Vagina (tissue), 2 donors: ENCODE measurements at places on chromosomes 16 and 17.

GRCh38 chr17:48754500-48755261, 26.1 kb upstream of the HOXB13 start:
- no peak for DNase-seq
- no peak overlapping the region for H3K4me3 ChIP-seq
- H3K4me1 ChIP-seq = peaks cover 37% of the 10 kb centered on the region

DNA sequence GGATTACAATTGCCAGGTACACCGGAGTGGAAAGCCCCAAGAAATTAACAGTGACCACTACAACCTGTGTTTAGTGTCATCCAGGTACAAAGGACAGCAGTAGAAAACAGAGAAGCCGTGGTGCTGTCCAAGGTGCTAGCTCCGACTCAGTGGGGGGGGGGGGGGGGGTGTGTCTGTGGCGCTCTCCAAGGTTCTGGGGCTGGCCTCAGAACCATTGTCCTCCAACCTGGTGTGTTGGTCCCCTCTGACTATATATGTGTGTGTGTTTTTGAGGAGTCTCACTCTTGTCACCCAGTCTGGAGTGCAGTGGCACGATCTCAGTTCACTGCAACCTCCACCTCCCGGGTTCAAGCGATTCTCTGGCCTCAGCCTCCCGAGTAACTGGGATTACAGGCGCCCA, 5.8 kb upstream of the ZNF23 start:
- H3K4me1 ChIP-seq = no peaks in the 10 kb centered on the region
- no peaks in the 10 kb centered on the region for H3K27me3 ChIP-seq
- no peak overlapping the region for H3K4me3 ChIP-seq
- H3K27ac ChIP-seq = no peak overlapping the region

GRCh38 chr17:18191967-18192366, 8.3 kb downstream of the ALKBH5 start:
- H3K4me3 ChIP-seq = no peak overlapping the region
- H3K27me3 ChIP-seq = no peaks in the 10 kb centered on the region
- peaks cover 36% of the 10 kb centered on the region for H3K36me3 ChIP-seq

GRCh38 chr16:12403746-12404658, 399.7 kb downstream of the CPPED1 start:
- no peak overlapping the region for H3K4me3 ChIP-seq
- no peaks in the 10 kb centered on the region for H3K36me3 ChIP-seq
- no peaks in the 10 kb centered on the region for H3K27me3 ChIP-seq
- no peak for DNase-seq
- H3K4me1 ChIP-seq = peaks cover 5% of the 10 kb centered on the region
- H3K27ac ChIP-seq = no peak overlapping the region

DNA sequence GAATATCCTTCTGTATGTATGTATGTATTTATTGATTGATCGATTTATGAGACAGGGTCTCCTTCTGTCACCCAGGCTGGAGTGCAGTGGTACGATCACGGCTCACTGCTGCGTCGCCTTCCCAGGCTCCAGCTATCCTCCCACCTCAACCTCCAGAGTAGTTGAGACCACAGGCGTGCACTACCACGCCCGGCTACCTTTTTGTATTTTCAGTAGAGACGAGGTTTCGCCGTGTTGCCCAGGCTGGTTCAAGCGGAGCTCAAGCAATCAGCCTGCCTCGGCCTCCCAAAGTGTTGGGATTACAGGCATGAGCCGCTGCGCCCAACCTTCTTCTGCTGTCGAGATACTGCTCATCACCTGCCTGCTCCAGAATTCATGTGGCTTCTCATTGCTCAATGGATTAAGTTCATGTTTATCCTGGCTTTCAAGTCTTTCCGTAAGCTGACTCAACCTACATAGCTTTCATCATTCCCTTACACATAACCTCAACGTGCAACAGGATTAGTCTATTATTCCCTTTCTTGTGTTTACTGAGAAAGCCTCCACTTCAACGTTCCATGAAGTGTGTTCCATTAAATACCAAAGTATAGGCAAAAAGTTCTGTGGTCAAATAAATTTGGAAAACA, 13.6 kb downstream of the TAC4 start:
- no peaks in the 10 kb centered on the region for H3K27me3 ChIP-seq
- H3K27ac ChIP-seq = no peak overlapping the region
- H3K4me3 ChIP-seq = no peak overlapping the region
- H3K36me3 ChIP-seq = no peaks in the 10 kb centered on the region
- DNase-seq = no peak
- H3K4me1 ChIP-seq = peaks cover 6% of the 10 kb centered on the region

GRCh38 chr17:64320613-64321553, 57.8 kb upstream of the TEX2 start:
- H3K4me3 ChIP-seq = no peak overlapping the region
- no peaks in the 10 kb centered on the region for H3K36me3 ChIP-seq
- no peak overlapping the region for H3K27ac ChIP-seq
- H3K4me1 ChIP-seq = peaks cover 6% of the 10 kb centered on the region
- H3K27me3 ChIP-seq = no peaks in the 10 kb centered on the region
- no peak for DNase-seq

GRCh38 chr16:26120729-26121128, 429.0 kb downstream of the HS3ST4 start:
- no peak for DNase-seq
- no peaks in the 10 kb centered on the region for H3K4me1 ChIP-seq
- H3K36me3 ChIP-seq = no peaks in the 10 kb centered on the region
- no peaks in the 10 kb centered on the region for H3K27me3 ChIP-seq
- no peak overlapping the region for H3K27ac ChIP-seq

GRCh38 chr17:16516594-16517051, 24.6 kb upstream of the LRRC75A start:
- H3K4me3 ChIP-seq = no peak overlapping the region
- H3K27ac ChIP-seq = peak overlapping the region; percentile 35
- no peak for DNase-seq
- no peaks in the 10 kb centered on the region for H3K36me3 ChIP-seq
- H3K4me1 ChIP-seq = no peaks in the 10 kb centered on the region

DNA sequence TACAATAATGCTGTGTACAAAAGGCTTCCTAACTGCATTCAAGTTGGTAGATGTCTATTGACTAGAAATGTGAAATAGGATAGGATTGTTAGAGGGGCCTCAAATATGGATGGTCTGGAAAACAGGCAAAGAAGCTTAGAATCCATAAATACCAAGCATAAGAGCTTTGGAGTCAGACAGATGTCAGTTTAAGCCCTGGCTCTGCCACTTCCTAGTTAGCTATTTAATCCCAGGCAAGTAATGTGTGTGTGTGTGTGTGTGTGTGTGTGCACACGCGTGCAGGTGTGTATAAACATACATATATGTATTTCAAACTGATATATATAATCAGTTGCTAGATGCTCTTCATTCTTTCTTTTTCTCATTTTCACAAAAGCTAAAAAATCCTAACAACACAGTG, 66.7 kb downstream of the MMD start:
- no peaks in the 10 kb centered on the region for H3K4me1 ChIP-seq
- H3K36me3 ChIP-seq = no peaks in the 10 kb centered on the region
- no peak overlapping the region for H3K27ac ChIP-seq
- no peaks in the 10 kb centered on the region for H3K27me3 ChIP-seq
- peak; percentile 16 for DNase-seq
- no peak overlapping the region for H3K4me3 ChIP-seq

- peaks cover 10% of the 10 kb centered on the region for H3K4me1 ChIP-seq
- DNase-seq = no peak
These were observed 4.3 kb downstream of the MPO start for GRCh38 chr17:58276423-58276822.

DNA sequence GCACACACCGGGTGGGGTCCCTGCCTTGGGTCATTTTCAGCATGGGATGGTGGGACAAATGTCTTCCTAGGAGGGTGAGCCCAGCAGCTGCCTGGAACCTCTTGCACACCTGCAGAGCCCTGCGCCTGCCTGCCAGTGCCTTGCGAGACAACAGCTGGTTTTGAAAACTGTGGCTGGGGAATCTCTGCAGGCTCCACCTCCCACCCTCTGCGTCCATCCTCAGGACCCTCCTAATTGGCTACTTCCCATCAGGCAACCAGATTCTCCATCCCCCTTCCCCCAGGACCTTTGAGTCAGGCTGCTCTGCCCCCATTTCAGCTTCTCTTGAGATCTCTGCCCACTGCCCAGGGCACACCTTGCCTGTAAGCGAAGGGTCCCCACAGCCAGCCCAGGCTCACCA, 26.6 kb downstream of the PEMT start:
- DNase-seq = no peak
- no peaks in the 10 kb centered on the region for H3K27me3 ChIP-seq
- no peak overlapping the region for H3K27ac ChIP-seq
- peaks cover 41% of the 10 kb centered on the region for H3K4me1 ChIP-seq

DNA sequence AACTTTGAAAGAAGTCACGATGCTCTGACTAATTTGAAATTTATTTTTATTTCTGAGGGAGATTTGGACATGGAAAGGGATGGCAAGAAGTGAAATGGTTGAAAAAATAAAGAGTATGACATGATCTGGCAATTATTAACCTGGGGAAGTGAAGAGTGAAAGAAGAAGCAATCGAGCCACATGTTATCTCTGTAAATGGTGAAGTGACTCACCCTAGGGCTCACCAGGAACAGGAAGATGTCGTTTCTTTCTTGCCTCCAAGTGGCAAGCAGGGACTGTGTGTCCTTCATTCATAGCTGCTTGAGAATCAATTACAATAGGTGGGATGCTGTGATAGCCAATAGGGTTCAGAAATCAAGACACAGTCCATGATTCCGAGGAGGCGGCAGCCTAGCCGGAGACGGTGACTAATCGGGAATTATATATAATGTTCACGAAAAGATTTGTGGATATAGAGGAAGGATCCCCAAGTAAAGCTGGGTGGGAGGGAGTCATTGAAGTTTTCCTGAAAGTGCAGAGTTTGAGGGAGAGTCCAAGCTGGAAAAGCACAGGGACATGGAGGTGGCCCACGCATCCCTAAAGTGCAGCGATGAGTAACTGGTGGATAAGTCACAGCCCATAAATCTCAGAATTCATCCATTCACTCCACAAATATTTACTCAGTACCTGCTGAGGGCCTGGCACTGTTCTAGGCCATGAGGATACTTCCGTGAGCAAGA, 18.2 kb upstream of the KRT20 start:
- H3K4me1 ChIP-seq = peaks cover 13% of the 10 kb centered on the region
- DNase-seq = no peak
- H3K27ac ChIP-seq = peak overlapping the region; percentile 83
- H3K27me3 ChIP-seq = no peaks in the 10 kb centered on the region

GRCh38 chr17:65531256-65532100, 30.0 kb downstream of the AXIN2 start:
- no peaks in the 10 kb centered on the region for H3K36me3 ChIP-seq
- H3K4me1 ChIP-seq = peaks cover 47% of the 10 kb centered on the region
- no peaks in the 10 kb centered on the region for H3K27me3 ChIP-seq
- H3K27ac ChIP-seq = peak overlapping the region; percentile 73
- H3K4me3 ChIP-seq = no peak overlapping the region

- peaks cover 16% of the 10 kb centered on the region for H3K4me1 ChIP-seq
- H3K36me3 ChIP-seq = no peaks in the 10 kb centered on the region
- no peaks in the 10 kb centered on the region for H3K27me3 ChIP-seq
- no peak for DNase-seq
- H3K27ac ChIP-seq = no peak overlapping the region
- no peak overlapping the region for H3K4me3 ChIP-seq
These were observed 3.3 kb upstream of the TEDC2 start for GRCh38 chr16:2456551-2457153.

GRCh38 chr17:6098050-6098822, 28.1 kb downstream of the WSCD1 start:
- H3K27ac ChIP-seq = no peak overlapping the region
- H3K4me1 ChIP-seq = no peaks in the 10 kb centered on the region
- no peaks in the 10 kb centered on the region for H3K27me3 ChIP-seq
- DNase-seq = no peak

- no peak overlapping the region for H3K4me3 ChIP-seq
- H3K27ac ChIP-seq = no peak overlapping the region
- no peaks in the 10 kb centered on the region for H3K36me3 ChIP-seq
- H3K27me3 ChIP-seq = peaks cover 11% of the 10 kb centered on the region
These were observed 477 bp upstream of the CLDN9 start for GRCh38 chr16:3012246-3012645.

GRCh38 chr17:50939542-50939794, 73.3 kb upstream of the TOB1 start:
- no peak overlapping the region for H3K4me3 ChIP-seq
- no peaks in the 10 kb centered on the region for H3K36me3 ChIP-seq

GRCh38 chr16:78577630-78578029, 478.2 kb downstream of the WWOX start:
- H3K4me1 ChIP-seq = no peaks in the 10 kb centered on the region
- H3K4me3 ChIP-seq = no peak overlapping the region
- no peaks in the 10 kb centered on the region for H3K36me3 ChIP-seq
- H3K27me3 ChIP-seq = no peaks in the 10 kb centered on the region
- H3K27ac ChIP-seq = no peak overlapping the region

- peaks cover 11% of the 10 kb centered on the region for H3K4me1 ChIP-seq
- H3K36me3 ChIP-seq = no peaks in the 10 kb centered on the region
These were observed 128.5 kb downstream of the CA10 start for GRCh38 chr17:52030052-52030451.

DNA sequence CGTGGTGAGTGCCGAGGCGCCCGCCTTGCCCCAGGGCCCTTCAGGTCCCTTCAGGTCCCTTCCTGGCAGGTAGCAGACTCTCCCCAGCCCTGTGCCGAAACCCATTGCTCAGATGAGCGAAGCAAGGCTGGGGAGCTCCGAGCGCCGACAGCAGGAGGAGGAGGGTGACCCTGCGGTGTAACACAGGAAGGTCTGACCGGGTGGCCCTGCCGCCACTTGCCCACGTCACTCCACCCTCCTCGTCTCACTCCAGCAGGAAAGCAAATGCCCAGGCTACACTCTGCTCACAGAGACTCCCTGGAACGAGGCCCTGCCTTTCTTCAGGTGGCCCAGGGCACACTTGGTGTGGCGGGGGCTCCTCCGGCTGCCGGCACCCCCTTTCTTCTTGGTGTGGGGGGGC, 57.2 kb downstream of the ACTG1 start:
- H3K4me3 ChIP-seq = no peak overlapping the region
- no peak for DNase-seq
- H3K36me3 ChIP-seq = no peaks in the 10 kb centered on the region
- no peaks in the 10 kb centered on the region for H3K27me3 ChIP-seq

DNA sequence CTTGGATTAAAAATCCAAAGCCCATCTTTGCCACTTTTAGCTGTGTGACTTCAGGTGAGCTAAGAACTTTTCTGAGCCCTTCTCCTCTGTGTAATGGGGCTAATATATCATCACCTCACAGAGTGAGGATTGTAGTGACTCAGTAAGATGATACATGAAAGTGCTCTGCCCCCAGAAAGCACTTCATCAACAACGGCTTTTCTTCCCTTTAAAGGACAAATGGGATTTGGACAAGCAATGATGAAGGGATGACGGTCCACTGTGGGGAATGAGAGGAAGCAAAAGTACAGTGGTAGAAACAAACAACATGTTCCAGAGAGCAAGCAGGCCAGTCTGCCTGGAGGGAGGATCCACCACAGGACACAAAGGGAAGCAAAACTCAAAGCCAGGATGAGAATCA, 14.3 kb upstream of the TMED6 start:
- H3K4me1 ChIP-seq = no peaks in the 10 kb centered on the region
- no peaks in the 10 kb centered on the region for H3K27me3 ChIP-seq
- no peak overlapping the region for H3K4me3 ChIP-seq
- no peak overlapping the region for H3K27ac ChIP-seq
- H3K36me3 ChIP-seq = peaks cover 3% of the 10 kb centered on the region

GRCh38 chr16:5044011-5044540, 10.3 kb upstream of the NAGPA start:
- no peak overlapping the region for H3K4me3 ChIP-seq
- H3K36me3 ChIP-seq = no peaks in the 10 kb centered on the region
- peak; percentile 94 for DNase-seq
- H3K4me1 ChIP-seq = no peaks in the 10 kb centered on the region
- no peak overlapping the region for H3K27ac ChIP-seq
- H3K27me3 ChIP-seq = no peaks in the 10 kb centered on the region

- no peak for DNase-seq
- no peak overlapping the region for H3K27ac ChIP-seq
- no peaks in the 10 kb centered on the region for H3K36me3 ChIP-seq
- H3K4me1 ChIP-seq = peaks cover 59% of the 10 kb centered on the region
- H3K4me3 ChIP-seq = no peak overlapping the region
These were observed 10.5 kb downstream of the TBC1D16 start for GRCh38 chr17:80025140-80025539.

GRCh38 chr16:48272837-48273421, 25.6 kb upstream of the ABCC11 start:
- no peak overlapping the region for H3K4me3 ChIP-seq
- H3K27me3 ChIP-seq = no peaks in the 10 kb centered on the region
- H3K4me1 ChIP-seq = peaks cover 6% of the 10 kb centered on the region
